Stimulated activated CD4-positive, alpha-beta T cell treated with anti-CD3 and anti-CD28 coated beads, Interleukin-12 subunit alpha, Interleukin-12 subunit beta, amount 100 ng/mL, for 48 hours (primary cell): ENCODE measurements at places on chromosomes 7 and 10.
A peak's percentile ranks its signal among the peaks of the same experiment; 100 is the strongest.

DNA sequence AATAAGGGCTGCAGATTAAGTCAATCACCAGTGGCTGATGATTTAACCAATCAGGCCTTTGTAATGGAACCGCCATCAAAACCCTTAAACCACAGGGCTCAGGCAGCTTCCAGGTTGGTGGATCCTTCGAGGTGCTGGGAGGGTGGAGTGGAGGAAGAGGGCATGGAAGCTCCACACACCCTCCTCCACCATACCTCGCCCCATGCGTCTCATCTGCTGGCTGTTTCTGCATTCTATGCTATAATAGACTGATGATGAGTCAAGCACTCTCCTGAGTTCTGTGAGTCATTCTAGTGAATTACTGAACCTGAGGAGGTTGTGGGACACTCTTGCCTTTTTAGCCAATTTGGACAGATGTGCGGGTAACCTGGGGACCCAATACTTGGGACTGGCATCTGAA is 43.9 kb downstream of the CHST15 start:
- no peak for DNase-seq

DNA sequence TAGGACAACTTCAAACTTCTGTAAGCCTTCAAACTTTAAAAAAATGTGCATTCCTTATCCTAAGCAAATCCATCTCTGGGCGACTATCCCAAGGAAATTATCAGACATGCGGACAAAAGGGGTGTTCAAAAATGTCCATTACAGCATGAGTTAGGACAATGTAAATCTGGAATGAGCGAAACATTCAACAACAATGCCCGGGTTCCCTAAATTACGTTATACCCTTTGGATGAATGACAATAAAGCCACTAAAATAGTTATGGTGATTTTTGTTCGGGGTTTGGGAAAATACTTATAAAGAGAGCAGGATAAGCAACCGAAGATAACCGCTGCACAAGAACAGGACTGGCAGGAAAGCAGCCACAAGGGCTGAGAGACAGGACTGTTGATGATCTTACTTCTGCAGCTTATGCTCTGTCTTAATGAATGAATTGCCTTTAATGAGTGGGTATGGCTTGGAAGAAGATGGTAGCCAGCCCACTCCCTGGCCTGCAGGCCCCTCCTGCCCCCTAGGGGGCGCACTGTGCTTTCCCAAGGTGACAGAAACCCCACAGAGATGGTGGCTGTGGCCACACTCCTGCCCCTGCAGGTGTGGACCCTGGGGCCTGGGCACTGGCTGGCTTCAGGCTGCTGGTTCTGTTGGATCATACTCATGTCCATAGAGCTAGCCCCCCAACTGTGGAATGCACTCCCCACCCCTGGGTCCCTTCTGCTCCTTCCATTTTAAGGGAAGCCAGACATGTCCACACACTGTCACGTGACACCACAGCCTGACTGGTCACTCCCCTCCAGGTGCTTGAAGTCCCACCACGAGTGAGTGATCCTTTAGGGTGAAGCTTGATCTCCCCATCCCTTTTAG is 45.0 kb downstream of the ZCCHC24 start:
- DNase-seq, result peak; percentile 60

DNA sequence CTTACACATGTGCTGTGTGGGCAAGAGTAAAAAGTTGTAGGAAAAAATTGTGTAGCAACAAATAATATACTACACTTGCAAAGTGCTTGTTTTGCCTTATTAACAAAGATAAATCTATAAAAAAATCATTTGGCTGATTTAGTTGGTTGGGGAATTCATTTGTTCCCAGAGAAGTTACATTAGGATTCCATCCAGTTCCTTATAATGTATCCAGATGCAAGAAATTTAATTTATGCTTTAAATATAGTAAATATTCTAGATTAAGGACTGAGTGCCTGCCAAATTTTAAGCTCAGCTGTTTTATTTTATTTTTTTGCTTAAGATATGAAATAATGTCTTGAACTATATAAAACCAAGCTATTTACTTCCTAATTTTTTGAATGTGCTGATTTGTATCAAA is 1169.9 kb downstream of the NXPH1 start:
- no peak for DNase-seq

DNA sequence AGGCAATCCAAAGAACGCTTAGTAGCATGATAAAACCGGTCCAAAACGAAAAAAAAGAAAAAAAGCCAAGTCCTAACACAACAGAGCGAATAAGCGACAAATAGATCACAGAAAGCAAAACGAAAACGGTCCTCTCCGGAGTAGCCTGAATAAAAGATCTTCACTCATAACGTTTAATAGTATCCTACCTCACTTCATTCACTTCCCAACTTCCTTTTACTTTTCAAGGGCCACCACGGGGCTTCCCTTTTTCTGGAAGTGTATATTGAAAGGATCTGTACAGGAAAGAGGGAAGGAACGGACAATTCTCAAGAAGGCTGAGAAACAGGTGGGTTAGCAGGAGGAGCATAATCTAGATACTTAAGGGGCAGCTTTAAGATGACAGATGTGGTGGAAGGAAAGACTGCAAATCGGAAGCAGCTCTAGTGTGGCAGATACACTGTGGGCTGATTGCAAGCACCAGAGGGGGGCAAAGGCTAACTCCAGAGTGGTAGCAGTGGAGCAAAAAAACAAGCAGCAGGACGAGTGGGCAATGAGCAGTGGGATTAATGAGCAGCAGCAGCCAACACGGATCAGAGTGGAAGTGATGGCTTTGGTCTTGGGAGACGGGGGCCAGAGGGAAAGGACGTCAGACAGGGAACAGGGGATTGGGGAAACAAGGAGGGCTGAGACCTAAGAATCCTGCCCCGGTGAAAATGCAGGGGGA is 866 bp downstream of the CNOT4 start:
- DNase-seq, result no peak

- DNase-seq, result no peak
Measured at GRCh38 chr10:111801841-111802240, 381.7 kb downstream of the GPAM start.

- DNase-seq, result no peak
Measured at GRCh38 chr10:16493884-16494536, 27.7 kb downstream of the C1QL3 start.

DNA sequence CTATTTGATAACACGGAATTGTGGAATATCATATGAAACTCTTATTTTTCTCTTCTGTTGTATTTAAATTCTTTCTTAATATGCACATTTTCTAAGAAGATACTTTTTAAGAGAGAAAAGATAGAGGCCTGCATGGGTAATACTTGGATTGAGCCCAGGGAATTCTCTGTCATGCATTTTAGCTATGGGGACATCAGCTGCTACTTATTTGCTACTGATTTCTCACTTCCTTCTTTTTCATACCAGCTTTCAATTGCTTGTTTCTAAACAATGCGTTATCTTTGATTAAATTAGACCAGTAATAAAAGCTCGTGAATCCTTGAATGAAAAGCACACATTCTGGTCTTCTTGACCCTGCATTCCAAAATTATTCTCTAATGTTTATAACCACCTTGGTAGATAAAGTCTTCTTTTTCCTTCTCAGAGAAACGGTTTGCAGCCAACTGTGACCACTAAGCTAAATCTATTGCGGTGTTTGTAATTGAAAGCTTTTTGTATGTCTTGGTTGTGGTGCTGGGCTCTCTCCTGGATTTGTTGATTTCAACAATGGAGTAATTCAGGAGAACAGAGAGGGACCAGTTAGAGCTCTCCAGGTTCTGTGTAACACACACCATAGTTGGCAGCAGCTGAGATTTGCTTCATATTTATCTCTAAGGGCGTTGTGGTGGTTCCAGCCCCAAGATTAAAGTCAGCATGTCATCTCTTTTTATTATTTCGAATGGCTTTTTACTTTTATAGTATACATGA is 139.3 kb downstream of the PPP1R9A start:
- no peak for DNase-seq

DNA sequence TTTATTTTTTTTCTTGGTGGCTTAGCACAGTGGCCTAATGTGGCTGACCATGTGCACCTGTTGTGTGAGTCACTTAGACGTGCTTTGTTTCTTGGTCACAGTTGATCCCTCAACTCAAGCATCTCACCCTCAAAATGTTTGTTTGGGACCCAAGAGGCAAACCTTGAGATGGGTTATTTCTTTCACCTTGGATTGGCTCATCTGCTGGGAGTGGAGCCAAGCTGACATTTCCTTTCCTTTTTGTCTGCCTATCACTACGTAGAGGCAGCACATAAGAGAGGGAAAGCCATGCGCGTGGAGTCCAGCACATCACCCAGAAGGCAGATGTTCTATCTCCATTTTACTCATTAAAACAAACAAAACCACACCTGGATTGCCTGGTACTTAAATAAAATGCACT is 6.4 kb upstream of the PRKCQ start:
- DNase-seq, result no peak

DNA sequence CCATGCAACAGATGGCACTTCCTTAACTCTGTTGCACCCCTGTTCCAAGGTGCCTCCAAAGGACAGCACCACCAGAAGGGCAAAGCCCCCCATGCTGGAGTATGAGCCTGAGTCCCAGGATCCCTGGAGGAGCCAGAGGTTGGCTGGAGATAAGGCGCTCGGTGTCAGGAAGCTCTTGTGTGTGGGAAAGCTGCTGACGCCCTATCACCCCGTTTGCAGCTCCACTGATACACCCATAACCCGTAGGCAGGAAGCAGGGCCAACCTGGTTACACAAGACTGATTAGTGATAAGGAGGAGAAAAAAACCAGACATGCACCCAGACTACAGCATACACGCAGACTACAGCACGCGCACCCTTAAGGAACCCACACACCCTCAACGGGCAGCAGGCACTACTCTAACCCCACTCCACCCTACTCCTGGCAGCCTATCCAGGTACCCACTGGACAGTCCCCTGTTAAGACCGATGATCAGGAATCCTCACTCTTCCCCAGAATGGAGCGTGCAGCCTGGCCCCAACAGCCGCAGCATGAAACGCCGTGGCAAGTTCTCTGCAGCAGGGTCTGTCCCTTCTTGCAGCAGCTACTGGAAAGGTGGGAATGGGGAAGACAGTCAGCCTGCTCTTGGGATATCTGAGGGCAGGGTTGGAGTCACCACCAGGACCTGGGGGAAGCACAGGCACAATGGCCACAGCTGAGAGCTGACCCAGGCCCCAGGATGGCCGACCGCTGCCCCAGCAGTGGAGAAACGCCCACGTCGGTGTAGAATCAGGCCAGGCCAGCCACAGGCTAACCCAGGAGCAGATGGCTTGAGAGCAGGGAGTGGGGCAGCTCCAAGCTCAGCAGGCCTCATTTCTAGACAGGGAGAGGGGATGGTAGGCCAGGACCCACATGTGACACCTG is 38.3 kb upstream of the TUBB8 start:
- no peak for DNase-seq

GRCh38 chr10:15348579-15348978 is 22.5 kb downstream of the FAM171A1 start:
- DNase-seq, result no peak

DNA sequence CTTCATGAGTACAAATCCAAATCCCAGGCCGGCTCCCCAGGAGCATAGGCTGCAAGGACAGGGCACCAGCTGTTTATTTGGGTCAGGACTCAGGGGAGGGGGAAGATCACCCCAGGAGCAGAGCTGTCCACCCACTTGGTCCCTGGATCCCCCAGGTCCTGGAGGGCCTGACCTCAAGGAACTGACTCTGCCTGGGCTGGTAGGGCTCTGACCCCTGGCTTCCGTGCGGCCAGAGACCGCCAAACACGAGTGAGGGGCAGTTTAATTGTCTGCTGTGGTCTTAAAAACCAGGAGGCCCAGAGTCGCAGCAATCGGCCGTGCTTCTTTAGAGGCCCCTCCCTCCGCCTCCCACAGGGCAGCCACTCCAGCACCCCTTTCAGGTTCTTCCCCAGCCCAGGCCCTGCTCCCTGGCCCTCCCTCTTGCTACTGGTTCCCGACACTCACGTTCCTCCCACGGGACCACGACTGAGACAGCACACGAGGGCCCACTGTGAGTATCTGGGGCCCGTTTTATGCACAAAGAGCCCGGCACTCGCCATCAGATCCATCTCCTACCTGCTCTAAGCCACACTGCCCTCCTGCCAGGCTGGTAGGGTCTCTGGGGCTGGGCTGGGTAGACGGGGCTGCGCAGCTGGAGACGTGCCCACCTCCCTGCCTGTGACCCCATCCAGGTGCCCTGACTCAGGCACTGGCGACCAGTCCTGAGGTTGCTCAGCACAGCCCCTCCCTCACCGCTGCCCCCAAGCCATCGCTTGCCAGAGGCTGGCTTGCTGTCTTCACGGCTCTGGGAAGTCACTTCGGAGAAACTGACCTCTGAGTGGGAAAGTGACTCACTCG is 30.0 kb upstream of the CFAP46 start:
- DNase-seq, result no peak

DNA sequence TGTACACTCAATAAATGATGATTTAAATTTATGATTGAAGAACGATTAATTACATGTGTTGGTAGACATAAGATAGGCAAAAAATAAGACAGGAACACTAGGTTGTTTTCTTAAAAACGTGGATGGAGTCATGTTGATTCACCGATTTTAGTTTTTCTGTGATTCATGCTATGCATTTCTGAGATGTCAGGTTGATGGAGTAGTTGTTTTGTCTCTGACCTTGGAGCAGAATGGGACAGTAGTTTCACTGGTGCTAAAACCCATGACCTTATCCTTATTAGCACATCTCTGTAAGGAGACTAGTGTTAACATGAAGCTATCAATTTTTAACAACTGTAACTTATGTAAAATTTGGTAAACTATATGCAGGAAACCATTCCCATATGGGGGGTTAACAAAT is 611.6 kb upstream of the FZD8 start:
- no peak for DNase-seq

DNA sequence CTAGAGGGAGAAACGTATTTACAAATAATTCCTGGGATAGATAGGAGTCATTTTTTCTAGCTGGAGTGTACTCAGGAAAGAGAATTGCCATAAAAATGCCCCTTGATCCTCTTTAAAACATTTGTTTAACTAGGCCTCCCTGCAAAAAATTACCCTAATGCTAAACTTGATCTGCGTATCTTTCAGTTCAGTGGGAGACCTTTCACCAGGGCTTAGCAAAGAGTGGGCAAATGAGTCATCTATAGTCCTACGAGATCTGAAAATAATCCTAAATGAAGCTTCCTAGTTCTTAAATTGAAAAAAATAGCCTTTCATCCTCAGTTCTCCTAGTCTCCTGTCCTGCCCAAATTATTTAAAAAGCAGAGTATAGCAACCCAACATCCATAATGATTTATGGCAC is 198.6 kb upstream of the FRMD4A start:
- no peak for DNase-seq
